Brain pericyte (primary cell): ENCODE measurements at places on chromosomes 2 and 18.

DNA sequence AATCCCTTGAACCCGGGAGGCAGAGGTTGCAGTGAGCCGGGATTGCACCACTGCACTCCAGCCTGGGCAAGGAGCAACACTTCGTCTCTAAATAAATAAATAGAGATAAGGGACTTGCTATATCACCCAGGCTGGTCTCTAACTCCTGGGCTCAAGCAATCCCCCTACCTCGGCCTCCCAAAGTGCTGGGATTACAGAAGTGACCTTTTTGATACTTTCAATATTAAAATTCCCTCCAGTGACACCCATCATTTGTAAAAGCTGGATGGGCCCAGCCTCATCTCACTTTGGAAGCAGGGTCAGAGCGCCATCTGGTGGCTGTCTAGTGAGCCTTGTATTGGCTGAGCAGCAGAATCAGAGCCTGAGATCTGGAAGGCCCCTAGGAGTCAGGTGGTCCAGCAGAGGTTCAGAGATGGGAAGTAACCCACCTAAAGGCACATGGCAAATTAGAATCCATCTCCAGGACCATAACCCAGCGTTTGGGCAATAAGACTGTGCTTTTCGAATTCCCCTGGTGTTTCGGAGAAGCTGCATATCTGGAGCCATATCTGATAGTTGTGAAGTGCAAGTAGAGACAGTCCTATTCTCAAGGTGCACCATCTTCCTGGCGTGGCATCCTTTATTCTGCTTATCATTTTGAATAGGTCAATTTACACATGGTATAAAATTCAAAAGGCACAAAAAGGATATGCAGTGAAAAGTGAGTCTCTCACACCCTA is 18.3 kb upstream of the SLC35F6 start:
- DNase-seq, result no peak

- no peak for DNase-seq
Observed at GRCh38 chr18:76948345-76948744, 126.0 kb downstream of the ZNF236 start.

DNA sequence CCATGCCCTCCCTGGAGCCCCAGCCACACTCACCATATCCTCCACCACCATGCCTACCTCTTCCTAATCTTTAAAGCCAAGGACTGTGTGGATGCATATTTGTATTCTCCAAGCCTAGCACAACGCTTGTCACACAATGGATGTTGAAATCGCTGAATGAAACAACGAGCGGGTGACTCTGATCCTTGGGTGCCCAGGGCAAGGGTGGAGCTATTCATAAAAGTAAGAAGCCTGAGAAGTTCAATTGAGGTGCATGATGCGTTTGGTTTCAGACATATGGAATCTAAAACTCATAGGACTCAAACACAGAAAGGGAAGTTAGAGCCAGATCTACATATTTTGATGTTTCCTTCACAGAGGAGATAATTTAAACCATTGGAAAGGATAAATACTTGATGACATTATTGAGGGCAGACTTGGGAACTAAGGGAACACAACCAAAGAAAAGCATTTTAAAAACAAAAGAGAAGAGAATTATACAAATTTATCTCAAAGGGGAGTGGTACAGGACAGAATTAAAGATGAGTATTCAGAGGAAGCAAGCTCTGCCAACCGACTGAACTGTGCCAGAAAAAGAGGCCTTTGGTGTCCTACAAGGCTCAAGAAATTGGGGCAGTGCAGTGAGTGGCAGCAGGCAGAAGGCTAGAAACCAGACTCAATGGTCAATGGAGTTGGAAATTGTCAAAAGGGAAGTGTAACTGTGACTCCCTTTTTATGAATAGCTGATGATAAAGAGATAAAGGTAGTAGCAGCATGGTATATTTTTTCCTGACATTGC is 200.6 kb upstream of the NCKAP5 start:
- no peak for DNase-seq

- DNase-seq, result no peak
Observed at GRCh38 chr2:188751816-188752215, 222.4 kb upstream of the COL3A1 start.

DNA sequence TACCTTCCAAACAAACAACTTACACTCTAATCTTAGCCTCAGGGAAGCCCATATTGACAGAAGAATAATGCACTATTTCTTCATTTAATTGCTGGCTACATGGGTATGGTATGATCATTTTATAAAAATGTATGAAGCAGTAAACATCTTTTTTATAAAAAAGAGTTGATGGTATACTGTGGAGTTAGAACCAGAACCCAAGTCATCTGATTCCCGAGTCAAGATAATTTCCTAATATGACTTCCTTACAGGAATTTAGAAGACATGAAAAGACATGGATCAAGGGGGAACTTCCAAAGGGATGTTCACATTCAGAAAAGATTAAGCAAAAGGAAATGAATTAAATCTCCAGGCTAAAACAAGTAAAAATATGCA is 171.8 kb downstream of the NBAS start:
- DNase-seq, result no peak

GRCh38 chr2:152400607-152401214 is 65.7 kb downstream of the FMNL2 start:
- DNase-seq, result no peak

DNA sequence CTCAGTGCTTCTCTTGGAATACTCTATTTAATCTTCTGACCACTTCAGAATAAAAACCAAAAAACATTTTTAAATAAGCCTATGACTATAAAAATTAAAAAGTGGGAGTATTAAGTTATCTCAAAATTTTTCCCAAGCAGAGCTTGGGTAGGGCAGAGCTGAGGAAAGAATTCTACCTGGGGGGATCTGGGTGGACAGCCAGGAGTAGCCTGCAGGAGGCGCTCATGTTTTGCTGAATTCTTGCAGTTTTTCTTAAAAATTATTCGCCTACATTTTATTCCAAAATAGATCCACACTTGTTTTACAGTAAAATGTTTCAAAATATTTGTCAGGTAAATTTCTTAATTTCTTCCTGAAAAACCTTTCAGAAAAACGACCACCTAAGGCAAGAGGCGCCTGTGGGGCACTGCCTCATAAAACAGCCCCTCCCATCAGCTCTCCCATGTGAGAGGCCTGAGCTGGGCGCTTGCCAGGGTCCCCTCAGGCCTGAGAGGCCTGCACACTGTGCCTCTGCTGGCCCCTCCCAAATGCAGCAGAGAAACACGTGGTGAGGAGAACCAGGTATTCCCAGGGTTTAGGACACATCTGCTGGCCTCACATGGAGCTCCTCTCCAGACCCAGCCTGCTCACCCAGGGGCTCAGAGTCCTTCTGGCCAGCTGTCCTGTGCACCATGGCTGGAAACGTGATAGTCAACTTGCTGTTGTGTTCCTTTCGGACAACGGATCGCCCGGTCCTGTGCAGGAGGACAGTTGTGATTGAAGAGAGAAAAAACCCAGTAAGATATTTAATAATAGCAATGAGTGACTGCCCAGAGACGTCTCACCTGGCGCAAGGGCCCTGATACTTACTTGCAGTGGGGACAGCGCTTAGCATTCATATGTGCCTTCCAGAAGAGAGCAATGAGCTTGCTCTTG is 17.5 kb downstream of the POLR1A start:
- DNase-seq, result no peak

DNA sequence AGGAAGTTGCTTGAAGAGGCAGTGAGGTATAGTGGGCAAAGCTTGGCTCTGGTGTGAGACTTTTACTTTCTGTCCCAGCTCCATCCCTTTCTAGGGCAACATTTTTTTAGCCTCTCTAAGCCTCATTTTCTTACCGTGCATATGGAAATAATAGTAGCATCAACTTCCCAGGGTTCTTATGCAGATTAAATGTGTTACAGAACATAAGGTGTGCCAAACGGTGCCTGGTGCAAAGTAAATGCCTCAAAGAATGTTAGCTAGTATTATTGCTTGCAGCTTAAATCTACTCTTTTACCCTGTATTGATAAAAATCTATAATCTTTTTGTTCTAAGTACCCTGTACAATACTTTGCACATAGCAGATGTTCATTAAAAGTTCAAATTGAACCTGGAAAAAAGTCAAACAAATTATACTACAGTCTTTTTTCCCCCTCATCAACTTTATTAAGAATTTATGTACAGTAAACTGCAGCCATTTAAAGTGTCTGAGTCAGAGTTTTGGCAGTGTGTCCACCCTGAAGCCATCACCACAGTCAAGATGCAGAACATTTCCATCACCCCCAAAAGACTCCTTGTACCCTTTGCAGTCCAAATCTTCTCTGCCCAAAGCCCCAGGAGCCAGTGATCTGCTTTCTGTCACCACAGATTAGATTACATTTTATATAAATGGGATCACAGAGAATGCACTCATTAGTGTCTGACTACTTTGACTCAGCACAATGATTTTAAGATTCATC is 10.6 kb downstream of the MAPRE2 start:
- DNase-seq, result no peak

GRCh38 chr2:45962177-45962921 is 310.9 kb downstream of the PRKCE start:
- no peak for DNase-seq

GRCh38 chr2:73640946-73641766 is 1.1 kb downstream of the NAT8 start:
- DNase-seq, result no peak

DNA sequence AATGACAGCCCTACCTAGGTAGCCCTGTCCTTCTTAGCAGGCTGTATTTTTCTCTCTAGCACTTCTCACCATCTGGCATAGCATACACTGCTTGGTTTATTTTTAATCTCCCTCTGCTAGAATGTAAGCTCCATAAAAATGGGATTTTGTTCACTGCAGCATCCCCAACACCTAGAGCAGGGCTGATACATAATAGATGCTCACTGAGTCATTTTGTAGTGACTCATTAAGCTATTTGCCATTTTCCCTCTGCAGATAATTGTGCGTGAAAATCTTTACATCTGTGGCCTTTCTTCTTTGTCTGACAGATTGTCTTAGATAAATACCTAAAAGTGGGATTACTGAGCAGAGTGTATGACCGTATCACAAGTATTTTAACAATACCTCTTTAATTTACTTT is 82.5 kb downstream of the CERS6 start:
- DNase-seq, result no peak

GRCh38 chr2:142915502-142915901 is 38.0 kb downstream of the KYNU start:
- no peak for DNase-seq

- DNase-seq, result no peak
Observed at GRCh38 chr18:35526495-35527059, 28.8 kb upstream of the INO80C start.

GRCh38 chr2:101930847-101931246 is 60.9 kb upstream of the IL1R2 start:
- no peak for DNase-seq
